ENCODE measurements at places on chromosomes 2 and 18.

GRCh38 chr2:104952976-104953375 is 84.9 kb upstream of the MRPS9 start:
- DNase-seq, result no peak

- no peak for DNase-seq
Measured at GRCh38 chr2:229821316-229821715, 100.5 kb downstream of the TRIP12 start.

- DNase-seq, result no peak
Measured at GRCh38 chr18:44280479-44280878, 400.2 kb upstream of the SETBP1 start.

GRCh38 chr2:185144159-185144919 is 546.0 kb downstream of the ZNF804A start:
- DNase-seq, result no peak
